ENCODE measurements at places on chromosomes 3 and 15.

DNA sequence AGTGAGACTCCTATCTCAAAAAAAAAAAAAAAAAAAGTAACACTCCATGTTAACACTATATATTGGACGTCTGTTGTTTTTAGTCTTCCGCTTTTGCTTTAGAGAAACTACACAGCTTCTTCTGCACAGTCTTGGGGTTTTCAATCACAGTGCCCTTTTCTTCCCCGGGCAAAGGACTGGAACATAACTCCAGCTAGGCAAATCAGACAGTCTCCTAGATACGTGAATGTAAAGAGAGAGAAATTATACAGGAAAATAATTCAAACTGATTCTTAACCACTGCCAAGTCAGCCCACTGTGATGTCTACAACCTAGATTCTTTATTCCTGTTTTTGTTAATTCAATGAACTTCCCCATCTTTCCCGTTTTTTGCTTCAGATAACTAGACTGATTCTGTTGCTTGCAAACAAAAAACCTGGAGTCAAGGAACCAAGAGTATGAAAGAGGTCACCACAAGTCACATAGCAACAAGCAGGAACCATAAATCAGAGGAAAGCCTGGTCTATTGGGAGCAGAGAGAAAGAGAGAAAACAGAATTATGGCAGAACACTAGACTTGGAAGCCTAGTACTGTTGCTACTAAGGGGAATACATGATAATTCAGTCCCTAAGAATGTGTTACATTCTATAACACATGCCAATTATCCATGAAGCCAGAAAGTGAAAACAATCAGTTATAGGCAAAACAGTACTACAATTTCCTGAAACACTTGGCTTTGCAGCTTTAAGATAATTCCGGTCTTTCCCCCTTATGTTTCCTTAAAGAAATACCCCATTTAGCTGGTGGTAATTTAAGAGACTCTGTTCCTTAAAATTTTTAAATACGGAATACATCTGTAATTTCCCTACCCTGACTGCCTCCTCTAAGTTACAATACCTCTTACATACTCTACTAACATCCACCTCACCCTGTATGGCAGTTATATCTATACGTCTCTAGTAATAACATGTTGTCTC, 63.1 kb downstream of the TBL1XR1 start:
- no peak for DNase-seq

DNA sequence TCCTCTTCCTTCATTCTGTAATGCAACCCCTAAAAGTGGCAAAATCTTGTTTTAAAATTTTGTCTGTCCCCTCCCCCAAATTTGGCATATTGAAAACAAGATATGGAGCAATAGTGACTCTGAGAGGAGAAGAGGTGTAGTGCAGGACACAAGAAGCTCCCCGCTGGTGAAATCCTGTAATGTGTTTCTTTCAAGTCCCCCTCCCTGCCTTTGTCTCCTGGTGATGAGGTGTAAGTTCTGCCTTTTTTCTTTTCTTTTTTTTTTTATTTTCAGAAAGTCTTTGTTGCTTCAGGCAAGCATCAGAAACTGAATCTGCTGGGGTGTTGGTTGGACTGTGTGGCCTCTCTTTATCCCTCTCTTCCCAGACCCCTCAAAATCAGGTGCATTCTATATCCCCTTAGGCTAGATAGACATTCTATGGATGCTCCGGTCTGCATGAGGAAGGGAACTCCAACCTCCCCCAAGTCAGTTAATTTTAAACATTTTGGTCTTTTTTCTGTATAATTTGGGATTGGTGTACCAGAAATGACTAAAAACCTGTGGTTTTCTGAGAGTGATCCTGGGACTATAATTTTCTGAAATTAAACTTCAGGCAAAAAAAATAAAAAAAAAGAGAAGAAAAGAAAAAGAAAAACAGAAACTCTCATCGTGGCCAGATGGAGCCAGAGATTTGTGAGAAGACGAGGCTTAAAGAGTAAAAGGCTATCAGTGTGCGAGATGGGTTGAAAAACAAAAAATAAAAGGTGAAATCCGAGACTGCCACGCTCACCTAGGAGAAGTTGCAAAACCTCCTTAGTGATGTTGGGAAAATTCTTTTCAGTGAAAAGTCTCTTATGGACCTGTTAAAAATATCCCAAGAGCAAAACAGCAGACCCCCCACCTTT, 21.4 kb downstream of the ACKR2 start:
- DNase-seq = no peak

- peak; percentile 100 for DNase-seq
Observed at GRCh38 chr15:69760890-69761568, 308.4 kb downstream of the RPLP1 start.

DNA sequence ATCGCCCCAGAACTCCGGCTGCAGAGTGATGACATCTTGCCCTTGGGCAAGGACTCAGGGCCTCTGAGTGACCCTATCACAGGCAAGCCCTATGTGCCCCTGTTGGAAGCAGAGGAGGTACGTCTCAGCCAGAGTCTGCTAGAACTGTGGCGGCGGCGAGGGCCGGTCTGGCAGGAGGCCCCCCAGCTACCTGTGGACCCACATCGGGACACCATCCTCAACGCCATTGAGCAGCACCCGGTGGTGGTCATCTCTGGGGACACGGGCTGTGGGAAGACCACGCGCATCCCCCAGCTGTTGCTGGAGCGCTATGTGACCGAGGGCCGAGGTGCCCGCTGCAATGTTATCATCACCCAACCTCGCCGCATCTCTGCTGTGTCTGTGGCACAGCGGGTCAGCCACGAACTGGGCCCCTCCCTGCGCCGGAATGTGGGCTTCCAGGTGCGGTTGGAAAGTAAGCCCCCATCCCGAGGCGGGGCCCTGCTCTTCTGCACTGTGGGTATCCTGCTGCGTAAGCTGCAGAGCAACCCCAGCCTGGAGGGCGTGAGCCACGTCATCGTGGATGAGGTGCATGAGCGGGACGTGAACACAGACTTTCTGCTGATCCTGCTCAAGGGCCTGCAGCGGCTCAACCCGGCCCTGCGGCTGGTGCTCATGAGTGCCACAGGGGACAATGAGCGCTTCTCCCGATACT, 43.4 kb downstream of the DHX30 start:
- DNase-seq = no peak

GRCh38 chr3:120200493-120201235, 84.4 kb downstream of the GPR156 start:
- DNase-seq = no peak

DNA sequence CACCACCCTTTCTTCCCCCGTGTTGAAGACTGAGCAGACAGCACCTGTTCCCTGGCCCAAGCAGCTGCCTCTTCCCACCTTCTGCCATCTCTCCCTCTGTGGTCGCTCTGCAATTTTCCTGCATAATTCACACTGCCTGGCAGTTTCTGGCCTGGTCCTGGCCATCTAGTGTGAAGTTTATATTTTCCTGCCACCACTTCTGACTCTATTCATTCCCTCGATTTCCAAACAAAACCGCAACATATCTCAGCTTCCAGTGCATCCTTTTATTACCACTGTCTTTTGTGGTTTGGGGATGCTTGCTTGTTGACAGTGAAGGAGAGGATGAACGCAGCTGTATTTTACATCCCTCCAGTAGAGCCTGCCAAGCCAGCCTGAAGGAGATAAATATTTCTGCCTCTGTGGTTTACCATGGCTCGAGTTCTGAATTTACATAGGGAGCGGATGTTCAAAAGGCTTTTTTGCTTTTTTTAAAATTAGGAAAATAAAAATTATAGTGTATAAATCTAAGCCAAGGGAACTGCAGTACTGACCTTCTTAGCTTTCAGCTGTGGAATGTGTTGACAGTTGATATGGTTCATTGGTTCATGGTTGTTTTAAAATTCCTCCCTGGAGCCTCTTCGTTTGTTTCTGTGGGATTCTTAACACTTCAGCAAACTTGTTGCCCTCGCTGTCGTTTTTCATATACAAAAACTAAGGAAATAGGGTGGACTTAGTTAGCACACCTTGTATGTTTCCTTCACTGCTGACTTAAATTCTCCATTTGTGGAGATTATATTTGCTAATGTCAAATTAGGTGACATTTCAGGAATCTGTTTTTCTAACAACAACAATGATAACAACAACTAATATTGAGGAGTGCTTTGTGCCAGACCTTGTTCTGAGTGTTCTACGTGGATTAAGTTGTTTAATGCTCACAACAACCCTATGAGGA, 250.5 kb downstream of the ADAMTSL3 start:
- no peak for DNase-seq

GRCh38 chr15:31740203-31740602, 290.1 kb upstream of the CHRNA7 start:
- DNase-seq = no peak

DNA sequence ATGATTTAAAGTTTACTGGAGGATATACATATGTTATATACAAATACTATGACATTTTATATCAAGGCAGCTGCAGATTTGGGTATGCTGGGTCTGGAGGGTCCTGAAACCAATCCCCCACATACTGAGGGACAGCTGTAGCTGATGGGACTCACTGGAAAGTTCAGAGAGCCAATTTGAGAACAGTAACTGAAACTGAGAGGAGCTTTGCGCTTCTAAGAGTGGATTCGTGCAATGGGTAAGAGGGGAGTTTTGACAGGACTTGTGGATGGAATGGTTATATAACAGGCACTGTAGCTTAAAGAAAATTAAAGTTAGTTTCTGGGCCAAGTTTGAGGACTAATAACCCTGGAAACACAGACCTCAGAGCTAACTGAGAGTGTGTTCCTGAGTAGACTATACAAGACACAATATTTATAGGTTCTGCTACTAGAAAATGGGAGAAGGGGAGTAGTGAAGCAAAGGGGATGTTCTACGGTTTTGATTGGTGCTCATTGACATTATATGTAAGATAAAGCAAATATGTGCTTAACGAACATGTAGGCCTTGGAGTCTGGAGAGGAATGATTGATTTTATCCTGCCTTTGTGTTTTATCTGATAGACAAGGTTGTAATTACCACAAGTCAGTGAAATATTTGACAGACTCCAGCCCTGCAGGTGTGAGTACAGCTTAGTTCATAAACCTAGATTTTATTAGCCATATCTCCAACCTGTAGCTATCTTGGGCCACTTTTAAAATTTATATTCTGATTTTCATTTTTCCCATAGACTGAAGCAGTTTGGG, 4.8 kb upstream of the ZMAT3 start:
- no peak for DNase-seq

- DNase-seq = peak; percentile 39
Observed at GRCh38 chr15:75731248-75732151, 18.9 kb upstream of the CSPG4 start.

DNA sequence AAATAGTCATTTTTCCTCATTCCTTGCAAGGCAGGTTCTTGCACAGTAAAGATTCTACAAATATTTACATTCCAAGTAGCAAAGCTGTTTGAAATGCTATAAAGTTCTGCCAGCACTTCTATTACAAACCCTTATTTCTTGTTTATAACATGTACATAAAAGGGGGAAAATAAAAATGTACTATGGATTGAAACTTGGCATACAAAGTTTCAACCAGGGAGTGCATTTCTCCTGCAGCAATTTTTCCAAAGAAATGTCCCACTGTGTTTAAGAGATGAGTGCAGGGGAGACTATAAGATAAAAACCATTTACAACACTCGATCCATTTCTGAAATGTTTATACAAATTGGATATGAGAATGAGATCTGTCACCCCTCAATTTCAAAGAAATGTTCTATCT, 3.3 kb downstream of the CNTN3 start:
- DNase-seq = no peak

DNA sequence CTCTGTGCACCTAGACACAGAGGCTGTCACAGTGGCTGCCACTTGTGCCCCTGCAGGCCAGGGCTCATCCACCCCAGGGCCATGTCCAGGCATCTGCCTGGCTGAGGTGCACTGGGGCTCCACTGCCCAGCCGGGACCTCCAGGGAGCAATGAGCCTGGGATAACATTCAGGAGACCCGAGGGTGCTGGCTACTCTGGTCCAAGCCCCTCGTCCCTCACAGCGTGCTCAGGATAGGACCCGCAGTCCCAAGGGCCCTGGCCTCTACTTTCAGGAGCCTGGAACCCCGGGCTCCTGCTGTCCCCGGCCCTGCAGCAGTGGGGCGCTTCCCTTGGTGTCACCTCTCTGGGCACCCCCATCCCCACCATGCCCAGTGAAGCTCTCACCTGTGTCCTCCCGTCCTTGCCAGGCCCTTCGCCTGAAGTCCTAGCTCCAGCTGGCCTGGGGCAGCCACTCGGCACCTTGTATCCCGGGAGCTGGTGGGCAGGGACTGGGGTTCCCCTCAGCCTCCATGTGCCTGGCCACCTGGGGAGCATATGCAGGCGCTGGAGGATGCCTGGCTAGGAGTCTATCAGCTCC, 157.8 kb downstream of the NSMCE3 start:
- DNase-seq = no peak

DNA sequence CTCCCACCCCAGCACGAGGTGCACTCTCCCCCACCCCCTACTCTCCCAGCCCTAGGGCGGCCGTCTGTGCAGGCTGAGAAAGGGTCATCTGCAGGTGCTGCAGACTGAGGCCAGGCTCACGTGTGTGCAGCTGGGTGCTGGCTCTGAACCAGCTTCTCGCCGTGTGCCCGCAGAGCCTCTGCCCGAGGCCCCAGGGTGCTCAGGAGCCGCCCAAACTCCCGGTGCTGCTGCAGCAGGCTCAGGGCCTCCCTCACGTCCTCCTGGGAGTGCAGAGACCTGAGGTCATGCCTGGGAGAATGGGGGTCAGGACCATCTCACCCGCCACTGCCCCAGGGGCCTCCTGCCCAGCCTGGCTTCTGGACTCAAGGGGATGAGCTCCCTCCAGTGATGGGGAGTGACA, 17.2 kb downstream of the SPTBN5 start:
- DNase-seq = no peak

- DNase-seq = peak; percentile 69
Observed at GRCh38 chr15:39506146-39506545, 74.7 kb upstream of the THBS1 start.

GRCh38 chr3:13718000-13718399, 161.9 kb downstream of the WNT7A start:
- no peak for DNase-seq

- DNase-seq = no peak
Observed at GRCh38 chr3:13200946-13201345, 127.7 kb upstream of the IQSEC1 start.

GRCh38 chr3:156483961-156484787, 70.7 kb downstream of the SSR3 start:
- DNase-seq = peak; percentile 37

DNA sequence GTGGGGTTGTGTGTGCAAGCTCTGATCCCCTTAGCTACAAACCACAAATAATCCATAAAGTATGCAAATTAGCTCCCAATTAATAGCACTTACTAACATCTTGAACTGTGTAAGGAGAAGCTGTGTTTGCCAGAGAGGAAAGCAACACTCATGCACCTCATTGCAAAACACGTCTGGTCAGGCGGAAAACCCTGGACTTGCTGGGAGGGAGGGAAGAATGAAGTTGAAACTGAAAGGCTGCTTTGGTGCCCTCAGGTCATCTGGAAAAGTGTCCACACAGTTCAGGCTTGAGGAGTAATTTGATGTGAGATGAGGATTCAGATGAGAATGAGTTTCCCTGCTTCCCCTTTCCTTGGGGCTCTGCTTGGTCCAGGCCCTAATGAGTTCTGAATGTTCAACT, 185.5 kb upstream of the ANKRD28 start:
- peak; percentile 76 for DNase-seq

GRCh38 chr3:170896781-170897180, 11.7 kb downstream of the EIF5A2 start:
- DNase-seq = no peak

GRCh38 chr15:84681831-84682230, 23.8 kb upstream of the NMB start:
- DNase-seq = peak; percentile 72

GRCh38 chr15:71788646-71789579, 21.4 kb upstream of the NR2E3 start:
- no peak for DNase-seq

All from NCI-H226 (cell line).